NCI-H69 (cell line): ENCODE measurements at places on chromosomes 5 and 9.

DNA sequence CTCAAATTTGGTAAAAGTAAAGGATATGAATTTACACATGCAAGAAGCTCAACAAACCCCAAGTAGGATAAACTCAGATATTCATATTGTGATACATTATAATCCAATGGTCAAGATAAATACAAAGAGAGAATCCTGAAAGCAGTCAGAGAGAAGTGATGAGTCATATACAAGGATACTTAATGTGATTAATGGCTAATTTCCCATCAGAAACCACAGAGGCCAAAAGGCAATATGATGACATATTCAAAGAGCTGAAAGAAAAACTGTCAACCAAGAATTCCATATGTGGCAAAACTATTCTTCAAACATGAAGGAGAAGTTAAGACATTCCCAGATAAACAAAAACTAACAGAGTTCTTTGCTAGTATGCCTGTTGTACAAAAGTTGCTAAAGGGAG is 19.5 kb upstream of the IRF1 start:
- no peak for DNase-seq

GRCh38 chr5:151686674-151687407 is at the start of gene SPARC:
Gene SPARC, minus strand, starts transcription at chr5:151686915. Its CDS starts 10,727 bp downstream, at chr5:151676188.
- DNase-seq, result peak; percentile 43

- DNase-seq, result no peak
Measured at GRCh38 chr5:73298772-73299630, 126.0 kb downstream of the TMEM174 start.

GRCh38 chr9:130010151-130010988 is 32.6 kb downstream of the FNBP1 start:
- DNase-seq, result no peak

DNA sequence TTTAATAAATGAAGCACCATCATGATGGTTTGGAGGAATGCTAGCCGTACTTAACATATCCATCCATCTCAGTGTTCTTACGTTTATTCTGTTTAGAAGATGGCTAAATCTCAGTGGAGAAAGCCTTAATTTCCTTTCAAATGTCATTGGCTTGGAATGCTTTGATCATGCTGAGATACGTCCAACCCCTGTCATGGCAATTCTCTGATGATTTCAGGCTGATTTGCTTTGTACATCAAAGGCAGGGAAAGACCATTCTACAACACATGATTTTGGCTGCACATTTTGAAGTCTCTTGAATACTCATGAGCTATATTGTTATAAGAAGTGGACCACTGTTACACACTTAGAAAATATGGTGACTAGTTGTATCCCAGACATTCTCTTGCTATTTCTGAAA is 1048.4 kb downstream of the MAT2B start:
- DNase-seq, result no peak

DNA sequence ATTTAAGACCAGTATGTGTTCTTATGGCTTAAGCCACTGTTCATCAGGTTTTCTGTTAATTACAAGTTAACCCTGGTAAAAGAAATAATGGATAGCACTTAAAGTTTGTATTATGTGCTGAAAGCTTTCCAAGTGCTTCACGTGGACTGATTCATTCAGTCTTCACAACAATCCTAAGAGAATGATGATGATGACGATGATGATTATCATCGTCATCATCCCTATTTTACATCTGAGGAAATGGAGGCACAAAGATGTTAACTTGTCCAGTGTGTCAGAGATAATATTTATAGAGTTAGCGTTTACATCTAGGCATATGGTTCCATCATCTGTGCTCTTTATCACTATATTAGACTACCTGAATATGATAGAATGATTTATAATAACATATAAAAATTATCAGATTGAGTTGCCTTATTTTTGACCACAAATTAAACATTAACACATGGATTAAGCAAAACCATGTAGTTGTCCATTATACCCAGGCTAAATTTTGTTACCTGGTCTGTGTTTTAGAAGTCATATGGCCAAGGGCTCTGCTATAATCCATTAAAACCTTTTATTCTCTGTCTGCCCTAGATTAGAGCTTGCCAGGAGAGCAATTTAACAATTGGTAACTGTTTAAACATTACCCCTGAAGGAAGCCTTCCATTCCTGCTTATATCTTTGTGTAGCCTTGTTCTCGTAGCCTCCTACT is 102.3 kb upstream of the MAP3K1 start:
- DNase-seq, result peak; percentile 77

GRCh38 chr9:131197160-131197911 is 72.0 kb downstream of the NUP214 start:
- no peak for DNase-seq

GRCh38 chr5:1799110-1799601 is 481 bp downstream of the MRPL36 start:
- peak; percentile 48 for DNase-seq

- no peak for DNase-seq
Measured at GRCh38 chr9:107650995-107651394, 161.4 kb upstream of the KLF4 start.

GRCh38 chr5:43555895-43556606 is 826 bp downstream of the PAIP1 start:
- DNase-seq, result peak; percentile 61

GRCh38 chr9:72039532-72039931 is 20.9 kb downstream of the C9orf57 start:
- no peak for DNase-seq

GRCh38 chr9:69455311-69455710 is 130.3 kb downstream of the ENTREP1 start:
- peak; percentile 23 for DNase-seq

DNA sequence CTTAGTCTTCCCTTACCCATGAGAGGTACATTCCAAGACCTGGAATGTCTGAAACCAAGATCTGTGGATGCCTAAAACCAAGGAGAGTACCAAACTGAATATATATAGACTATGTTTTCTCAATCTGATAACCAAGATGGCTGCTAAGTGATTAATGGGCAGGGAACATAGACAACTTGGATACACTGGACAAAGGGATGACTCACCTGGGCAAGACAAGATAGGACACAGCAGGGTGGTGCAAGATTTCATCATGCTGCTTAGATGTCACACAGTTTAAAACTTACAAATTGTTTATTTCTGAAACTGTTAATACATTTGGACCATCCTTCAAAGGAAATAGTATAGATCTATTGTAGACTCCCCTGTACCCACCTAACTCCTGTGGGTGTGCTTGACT is 130.9 kb downstream of the HTR1A start:
- DNase-seq, result no peak

- DNase-seq, result no peak
Measured at GRCh38 chr9:2809692-2810419, 34.0 kb downstream of the PUM3 start.

- DNase-seq, result peak; percentile 76
Measured at GRCh38 chr5:135032999-135033861, 798 bp downstream of the PITX1 start.

DNA sequence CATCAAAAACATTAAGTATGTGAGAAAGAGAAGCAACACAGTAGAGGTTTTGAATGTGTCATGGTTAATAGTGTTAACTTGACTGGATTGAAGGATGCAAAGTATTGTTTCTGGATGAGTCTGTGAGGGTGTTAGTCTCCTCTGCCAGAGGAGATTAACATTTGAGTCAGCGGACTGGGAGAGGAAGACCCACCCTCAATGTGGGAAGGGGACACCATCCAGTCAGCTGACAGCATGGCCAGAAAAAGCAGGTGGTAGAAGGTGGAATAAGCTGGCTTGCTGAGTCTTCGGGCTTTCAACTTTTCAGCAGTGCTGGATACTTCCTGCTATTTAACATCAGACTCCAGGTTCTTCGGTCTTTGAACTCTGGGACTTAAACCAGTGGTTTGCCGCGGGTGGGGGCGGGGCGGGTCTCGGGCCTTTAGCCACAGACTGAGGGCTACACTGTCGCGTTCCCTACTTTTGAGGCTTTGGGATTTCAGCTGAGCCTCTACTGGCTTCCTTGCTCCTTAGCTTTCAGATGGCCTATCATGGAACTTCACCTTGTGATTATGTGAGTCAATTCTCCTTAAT is 309.9 kb upstream of the ST8SIA4 start:
- no peak for DNase-seq

GRCh38 chr9:134899818-134900217 is 17.9 kb downstream of the FCN1 start:
- DNase-seq, result no peak

GRCh38 chr9:37549527-37549926 is 26.7 kb downstream of the FBXO10 start:
- no peak for DNase-seq

- DNase-seq, result peak; percentile 74
Measured at GRCh38 chr9:137167747-137168572, 1.9 kb downstream of the LRRC26 start.

DNA sequence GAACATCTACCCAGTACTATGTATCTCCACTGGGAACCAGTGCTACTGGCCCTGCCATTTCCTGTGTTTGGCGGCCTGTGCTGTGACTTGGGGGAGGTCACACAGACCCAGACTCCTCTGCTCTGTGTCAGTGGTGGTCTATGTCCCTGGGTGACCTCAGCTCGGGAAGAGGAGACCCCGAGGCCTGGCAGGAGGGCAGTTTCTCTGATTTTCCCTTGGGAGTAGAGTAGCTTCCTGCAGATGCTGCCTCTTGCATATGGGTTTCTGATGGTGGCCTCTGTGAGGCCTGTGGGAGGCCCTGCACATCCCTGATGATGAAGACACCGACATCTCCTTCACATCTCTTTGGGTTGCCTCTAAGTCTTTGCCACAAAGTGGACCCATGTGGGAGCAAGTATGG is 13.0 kb upstream of the SMIM32 start:
- no peak for DNase-seq

DNA sequence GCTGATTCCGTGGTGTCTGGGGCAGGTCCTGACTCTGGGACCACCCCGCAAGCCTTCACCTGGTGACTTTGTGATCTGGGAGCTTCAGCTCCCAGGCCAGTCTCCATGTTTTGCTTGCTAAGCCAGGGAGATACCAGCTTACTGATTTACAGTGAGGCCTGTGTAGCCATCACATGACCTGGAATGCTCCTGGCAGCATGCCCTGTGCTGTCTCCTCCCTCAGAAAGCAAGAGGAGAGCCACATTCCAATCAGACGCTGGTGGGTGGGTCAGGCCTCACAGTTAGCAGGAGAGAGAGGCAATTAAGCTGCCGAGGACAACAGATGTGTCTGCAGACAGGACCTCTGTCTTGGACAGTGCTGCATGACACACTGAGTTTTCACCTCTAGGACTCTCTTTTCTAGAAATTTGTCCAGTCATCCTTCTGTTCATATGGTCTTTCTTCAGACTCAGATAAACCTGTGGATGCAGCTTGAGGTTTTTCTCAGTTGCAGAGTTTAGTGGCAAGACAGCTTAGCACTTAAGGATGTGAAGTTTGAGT is 24.4 kb upstream of the GRPEL2 start:
- peak; percentile 95 for DNase-seq

DNA sequence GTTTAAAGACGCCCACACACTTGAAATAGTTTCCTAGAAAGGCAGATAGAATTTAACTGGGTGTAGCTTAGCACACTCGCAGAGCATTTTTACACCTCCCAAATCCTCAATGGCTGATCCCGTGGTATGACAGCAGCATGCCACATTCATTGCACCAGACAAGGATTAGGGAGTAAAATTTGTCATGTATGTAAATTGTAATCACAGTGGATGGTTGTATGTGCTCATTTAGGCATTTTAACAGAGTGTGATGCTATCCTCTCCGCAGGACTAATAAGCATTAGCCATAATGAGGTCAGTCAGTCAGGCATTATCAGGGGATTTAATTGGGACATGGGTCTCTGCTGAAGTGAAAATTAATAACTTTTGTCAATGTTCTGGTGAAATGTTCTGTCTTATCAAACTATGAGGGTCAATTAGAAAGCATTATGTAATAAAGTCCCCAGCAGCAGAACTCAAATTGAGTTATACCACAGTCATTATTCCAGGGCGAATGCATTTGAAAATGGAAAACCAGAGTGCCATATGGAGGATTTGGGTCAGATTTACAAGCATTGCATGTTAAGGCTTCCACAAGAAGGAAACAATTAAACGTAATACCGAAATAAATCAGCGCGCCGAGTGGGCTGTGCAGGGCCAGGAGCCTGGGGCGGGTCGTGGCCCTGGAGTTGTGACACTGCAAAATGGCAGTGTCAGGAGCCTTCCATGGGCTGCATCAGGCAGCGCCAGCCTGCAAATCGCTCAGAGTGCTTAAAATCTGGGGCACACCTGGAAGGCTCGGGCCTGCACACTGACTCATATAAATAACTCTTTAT is 602.2 kb downstream of the BNC2 start:
- DNase-seq, result no peak

DNA sequence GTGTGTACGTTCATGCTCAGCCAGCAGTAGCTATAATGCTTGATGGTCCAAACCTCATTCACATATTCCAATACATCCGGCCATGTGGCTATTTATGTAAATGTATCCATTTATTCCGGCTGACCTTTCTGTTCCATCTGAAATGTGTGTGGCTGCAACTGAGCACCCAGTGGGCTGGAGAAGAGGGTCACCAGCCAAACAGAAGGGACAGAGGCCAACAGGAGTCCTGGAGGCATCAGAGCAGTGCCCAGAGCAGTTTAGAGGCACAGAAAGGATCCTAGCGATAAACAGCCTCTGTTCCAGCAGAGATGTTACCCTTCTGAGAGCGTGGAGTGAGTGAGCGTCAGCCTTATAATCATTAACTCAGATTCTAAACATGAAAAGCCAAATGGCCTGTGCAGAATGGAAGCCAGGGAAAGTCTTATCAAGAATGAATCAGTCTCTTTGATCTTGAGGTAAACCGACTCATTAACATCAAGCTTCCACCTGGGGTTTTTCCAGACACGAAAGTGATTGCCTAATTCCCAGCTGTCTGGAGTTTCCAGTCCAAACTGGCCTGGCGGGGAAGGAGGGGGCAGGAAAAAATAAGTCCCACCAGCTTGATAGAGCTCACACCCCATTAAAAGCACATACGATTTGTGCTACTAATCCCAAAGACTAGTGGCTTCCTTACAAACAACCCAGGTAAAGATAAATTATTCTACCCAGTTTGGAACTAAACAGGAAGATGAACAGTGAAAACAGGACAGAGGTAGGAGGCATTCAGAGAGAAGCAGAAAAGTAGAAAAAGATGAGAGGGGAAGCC is 55.7 kb downstream of the SUSD1 start:
- DNase-seq, result peak; percentile 92

DNA sequence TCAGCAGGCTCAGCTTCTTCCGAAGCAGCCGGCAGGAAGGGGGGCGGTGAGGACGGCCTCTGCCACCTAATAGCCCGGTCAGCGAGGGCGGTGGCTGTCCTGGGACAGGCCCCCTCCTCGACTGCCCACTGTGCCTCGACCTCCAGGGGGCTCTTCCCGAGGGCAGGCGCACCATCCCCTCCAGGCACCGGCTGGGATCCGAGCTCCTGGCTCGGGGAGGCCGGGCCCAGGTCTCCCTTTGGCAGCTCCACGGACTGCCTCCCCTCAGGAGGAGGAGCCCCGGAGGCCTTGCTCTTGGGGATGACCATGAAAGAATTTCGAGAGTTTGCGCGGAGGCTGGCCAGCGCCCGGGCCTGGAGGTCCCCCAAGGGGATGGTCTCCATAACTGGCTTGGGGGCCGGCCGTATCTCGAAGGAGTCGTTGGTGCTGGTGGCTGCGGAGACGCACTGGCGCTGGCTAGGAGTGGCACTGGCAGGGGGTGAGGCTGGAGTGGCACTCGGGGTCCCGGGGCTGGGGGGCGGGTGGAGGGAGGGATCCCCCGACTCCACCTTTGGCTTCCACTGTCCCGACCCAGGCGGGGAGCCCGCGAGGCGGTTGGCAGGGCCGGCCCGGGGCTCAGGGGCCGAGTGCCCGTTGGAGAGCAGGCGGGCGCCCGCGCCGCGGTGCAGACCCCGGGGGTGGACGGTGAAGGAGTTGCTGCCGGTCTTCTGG is 975 bp downstream of the TPRN start:
- DNase-seq, result no peak
